ENCODE measurements at places on chromosomes 12 and 14.

DNA sequence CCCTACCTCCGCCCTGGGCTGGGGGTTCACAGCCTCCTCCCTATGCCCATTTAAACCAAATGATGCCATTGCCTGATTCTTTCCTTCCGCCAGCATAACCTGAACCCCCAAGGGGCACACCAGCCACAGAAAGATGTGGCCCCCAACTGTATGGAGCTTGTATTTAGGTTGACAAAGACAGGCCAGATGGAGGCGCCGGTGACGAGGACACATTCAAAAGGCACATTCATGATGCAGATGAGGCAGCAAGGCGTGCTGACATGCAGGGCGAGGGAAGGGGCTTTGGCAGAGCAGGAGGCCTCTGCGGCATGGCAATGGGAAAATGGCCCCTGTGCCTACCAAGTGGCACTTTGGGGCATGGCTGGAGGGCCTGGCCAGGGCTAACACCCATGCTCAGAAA, 112.2 kb downstream of the RFLNA start:
- no peak for DNase-seq

DNA sequence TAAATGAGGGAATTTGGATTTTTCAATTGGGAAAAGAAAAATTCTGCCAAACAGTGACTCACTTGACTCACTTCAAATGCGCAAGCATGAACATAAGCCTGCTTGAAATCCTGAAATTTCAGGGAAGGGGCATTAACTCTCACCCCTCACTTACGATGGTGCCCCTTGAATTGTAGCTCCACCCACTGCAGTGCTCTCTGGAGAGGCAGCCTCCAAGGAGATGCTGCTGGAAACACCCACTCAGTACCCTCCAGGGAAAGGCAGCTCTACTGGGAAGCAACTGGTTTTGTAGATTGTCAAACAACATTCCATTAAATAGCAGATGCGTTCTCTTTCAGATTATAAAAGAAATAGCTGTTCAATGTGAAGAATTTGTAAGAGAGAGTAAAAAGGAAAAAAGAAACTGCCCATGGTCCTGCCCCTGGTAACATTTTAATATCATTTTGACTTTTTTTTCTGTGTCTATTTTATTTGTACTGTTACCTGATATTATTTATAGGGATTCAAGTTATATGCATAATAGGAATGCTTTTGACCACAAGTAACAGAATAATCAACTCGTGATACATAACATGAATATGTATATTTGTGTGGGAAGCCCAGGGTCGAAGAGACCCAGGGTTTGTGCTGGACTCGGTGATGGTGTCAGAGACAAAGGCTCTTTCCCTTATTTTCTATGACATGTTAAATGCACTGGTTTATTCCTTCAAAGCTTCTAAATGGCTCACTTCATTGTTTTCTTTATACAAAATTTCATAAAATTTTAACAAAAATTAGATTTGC, 31.1 kb upstream of the TMEM132C start:
- no peak for DNase-seq

- DNase-seq, result no peak
These were observed 59.0 kb downstream of the CACNA1C start for GRCh38 chr12:2111826-2112225.

DNA sequence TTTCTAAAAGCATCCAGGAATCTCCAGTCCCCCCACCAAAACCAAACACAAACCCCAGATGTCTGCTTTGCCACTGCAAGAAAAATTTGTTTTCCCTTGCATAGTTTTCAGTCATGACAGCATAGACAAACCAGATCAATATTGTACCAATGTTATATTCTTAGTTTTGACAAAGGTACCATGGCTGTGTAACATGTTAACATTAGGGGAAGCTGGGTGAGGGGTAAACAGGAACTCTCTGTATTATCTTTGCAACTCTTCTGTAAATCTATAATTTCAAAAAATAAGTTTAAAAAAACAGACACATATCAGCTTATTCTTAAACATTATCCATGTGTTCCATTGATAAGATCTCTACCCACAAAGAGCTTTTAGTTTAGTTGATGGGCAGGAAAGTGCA, 44.4 kb upstream of the PWP1 start:
- no peak for DNase-seq

DNA sequence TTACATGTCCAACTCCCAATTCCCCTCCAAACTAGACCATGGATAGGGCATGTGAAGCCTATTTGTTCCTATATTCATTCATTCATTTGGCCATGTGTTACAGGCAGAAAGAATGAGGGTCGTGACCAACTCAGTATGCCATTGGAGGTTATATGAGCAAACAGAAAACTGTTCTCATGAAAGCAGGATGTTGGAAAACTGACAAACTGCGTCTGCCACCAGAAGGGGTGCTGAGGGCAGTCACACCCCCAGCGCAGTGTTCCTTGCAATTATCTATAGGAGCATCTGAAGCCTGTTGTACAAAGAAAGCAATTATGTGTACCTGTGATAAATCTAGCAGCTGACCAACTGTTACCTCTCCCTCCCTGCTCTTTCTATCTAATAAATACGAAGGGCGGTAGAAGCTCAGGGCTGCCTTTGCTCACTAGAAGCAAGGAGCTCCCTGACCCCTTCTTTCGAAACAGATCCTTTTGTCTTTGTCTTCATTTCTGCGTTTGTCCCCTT, 21.1 kb downstream of the ENTPD5 start:
- no peak for DNase-seq

DNA sequence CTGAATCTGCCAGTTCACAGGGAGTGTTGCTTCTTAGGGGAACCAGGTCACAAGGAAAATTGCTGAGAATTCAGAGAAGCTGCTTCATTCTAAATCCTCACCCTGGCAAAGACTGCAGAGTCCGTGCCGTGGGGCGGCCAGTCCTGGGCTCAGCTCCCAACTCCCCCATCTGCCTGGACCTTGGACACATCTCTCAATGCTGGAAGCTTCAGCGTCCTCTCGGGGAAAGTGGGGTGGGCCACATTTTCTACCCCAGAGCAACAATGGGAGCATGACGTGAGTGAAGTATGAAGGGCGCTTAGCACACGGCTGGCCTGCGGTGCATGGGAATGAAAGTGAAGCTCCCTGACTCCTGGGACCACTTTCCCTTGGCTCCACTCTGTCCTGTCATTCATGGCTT, 31.2 kb downstream of the HVCN1 start:
- no peak for DNase-seq

GRCh38 chr12:122834104-122834920, 945 bp upstream of the HIP1R start:
- no peak for DNase-seq

GRCh38 chr14:89509891-89510290, 92.9 kb upstream of the FOXN3 start:
- no peak for DNase-seq

GRCh38 chr12:71045781-71046180, 112.0 kb downstream of the TSPAN8 start:
- no peak for DNase-seq

- DNase-seq, result no peak
These were observed 82.2 kb downstream of the LGMN start for GRCh38 chr14:92666251-92666650.

DNA sequence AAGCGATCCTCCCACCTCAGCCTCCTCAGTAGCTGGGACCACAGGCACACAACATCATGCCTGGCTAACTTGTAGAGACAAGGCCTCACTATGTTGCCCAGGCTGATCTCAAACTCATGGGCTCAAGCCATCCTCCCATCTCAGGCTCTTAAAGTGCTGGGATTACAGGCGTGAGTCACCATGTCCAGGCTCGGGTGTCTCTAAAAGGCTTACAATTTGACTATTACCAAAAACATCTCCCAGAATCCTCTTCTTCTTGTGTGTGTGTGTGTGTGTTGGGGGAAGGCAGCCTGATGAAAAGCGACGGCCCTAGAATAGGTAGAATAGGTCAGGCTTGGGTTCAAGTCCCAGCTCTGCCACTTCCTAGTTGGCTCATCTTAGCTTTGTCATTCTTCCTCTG, 16.8 kb downstream of the MSI1 start:
- no peak for DNase-seq

DNA sequence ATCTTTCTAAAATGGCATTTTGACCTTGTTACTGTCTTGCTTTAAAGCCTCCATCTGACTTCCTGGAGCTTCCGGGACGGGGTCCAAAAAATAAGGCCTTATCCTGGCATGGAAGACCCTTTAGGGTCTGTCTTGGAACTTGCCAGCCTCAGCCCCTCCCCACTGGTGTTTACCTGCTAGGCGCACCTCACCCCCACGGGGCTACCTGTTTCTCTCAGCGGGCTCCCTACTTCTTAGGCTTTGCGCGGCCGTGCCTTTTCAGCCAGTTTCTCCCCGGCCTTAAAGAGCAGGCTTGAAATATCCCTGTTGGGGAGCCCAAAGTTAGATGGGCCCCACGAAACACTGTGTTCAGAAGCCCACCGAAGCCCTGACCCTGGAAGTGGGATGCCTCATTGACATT, 5.1 kb downstream of the RTL1 start:
- no peak for DNase-seq

DNA sequence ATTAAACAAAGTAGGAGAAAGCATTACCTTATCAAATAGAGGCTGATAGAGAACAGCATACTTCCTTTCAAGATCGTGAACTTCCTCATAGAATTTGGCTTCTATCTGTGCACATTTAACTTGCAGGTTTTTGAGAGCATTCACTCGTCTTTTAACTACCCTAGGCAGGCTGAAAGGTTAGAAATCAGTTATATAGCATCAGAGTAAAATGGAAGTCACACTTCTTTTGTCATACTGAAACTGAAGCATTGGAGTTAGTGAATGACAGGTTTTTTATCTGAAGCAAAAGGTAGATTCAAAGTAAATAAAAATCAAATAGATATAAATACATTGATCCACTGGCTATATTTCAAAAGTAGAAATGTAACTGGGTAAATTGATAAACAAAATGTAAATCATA, 24.4 kb downstream of the NAP1L1 start:
- no peak for DNase-seq

GRCh38 chr14:58904776-58905175, 267.0 kb downstream of the DACT1 start:
- DNase-seq, result no peak

DNA sequence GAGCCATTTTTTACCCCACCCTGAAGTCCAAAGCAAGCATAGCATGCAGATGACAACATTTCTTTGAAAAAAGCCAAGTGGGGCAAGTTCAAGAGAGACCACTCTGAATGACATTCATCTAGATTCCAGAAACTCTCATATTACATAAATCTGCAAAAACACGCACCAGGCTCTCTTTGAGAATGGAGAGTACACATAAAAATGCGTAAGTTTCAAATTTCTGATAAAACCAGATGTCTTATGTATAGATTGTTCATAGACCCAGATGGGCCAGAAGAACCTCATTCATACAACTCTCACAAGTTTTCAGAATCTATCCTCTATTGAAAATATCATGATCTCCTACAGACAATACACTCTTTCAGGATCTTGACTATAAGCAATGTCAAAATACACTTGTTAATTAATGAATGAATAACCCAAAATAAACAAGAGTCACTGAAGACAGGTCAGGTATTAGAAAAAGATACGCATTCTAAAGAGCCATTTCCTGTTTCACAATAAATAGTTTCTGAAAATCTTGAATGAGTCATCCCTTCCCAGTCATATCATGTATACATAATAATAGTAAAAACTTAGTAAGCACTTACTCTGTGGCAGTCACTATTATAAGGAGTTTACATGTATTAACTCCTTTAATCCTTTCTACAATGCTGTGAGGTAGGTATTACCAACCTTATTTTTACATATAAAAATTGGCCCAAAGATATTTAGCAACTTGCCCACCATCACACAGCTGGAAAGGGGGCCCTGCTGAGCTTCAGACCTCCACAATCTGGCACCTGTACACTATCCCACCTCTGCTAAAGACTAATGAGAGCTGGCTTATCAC, 72.0 kb downstream of the PPP2R5E start:
- peak; percentile 31 for DNase-seq

- no peak for DNase-seq
These were observed 10.4 kb downstream of the TECPR2 start for GRCh38 chr14:102373110-102373509.

GRCh38 chr12:96811083-96811482, 96.0 kb upstream of the NEDD1 start:
- DNase-seq, result peak; percentile 68

- DNase-seq, result no peak
These were observed 117.4 kb downstream of the DAD1 start for GRCh38 chr14:22471545-22472121.

DNA sequence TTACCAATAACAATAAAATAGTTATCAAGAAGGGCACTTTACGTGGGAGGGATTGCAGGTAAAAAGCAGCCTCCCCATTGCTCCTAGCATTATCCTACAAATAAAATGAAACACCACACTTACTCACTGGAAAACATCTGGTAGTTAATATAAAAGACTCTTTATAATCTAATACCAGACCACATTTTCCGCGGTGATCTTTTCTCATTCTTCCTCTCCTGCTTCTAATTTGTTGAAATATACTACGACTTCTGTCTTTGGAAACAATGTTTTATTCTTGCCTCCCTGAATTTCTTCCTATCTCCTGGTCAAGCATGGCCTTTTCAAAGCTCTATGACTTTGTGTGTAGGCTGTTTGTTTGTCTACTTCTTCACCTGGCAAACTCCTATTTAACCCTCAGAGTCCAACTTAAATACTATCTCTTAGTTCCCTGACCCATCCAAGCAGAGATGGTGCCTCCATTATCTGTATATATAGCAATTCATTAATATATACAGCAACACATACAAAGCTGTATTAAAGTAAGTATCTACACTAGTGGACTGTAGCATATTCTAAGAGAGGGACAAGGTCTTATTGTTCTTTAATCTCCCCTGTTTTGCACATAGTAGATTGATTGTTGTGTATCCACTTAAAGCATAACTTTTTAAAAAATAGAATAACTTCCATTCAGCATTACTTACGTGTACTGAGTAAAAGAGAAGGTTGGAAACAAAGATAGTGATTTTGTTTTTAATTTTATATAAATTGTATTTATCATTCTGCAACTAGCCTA, 228.3 kb downstream of the CEP128 start:
- no peak for DNase-seq

- DNase-seq, result no peak
These were observed 23.5 kb downstream of the RPS6KA5 start for GRCh38 chr14:91036741-91037469.

GRCh38 chr12:101967506-101967905, 90.1 kb downstream of the DRAM1 start:
- DNase-seq, result no peak

GRCh38 chr12:118068445-118068844, 7.5 kb upstream of the WSB2 start:
- DNase-seq, result no peak

DNA sequence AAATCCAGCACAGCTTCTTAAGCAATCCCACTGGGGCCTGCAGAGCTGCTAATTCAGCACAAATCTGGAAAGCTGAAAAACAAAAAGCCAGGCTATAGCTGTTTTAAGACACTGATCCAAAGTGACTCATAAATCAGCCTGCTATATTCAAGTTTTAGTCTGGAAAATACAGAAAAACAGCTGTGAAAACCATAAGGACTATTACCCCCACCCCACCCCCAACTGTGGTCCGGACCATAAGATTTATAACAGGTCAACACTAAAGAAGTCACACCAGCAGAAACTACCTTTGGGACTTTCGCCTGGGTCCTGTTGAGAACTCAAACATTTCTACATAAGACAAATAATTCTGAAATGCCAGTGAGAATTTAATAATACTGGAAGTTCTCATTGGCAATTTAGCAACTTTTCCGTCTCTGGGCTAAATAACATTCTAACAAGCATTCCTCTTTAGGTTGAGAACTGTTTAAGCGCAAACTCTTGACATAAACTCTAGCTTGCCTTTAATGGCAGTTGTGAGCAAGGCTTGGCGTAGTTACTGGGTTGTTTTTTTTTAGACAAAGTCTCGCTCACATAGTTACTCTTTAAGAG, 3.3 kb downstream of the LRIG3 start:
- no peak for DNase-seq

GRCh38 chr14:105500036-105500725, 9.1 kb downstream of the TEDC1 start:
- no peak for DNase-seq

GRCh38 chr14:88937706-88938105, 113.3 kb downstream of the TTC8 start:
- no peak for DNase-seq
